ENCODE measurements at places on chromosomes 6 and 20. TPM values are rescaled to one million over a fixed set of nuclear protein-coding genes. Genes with fewer than 3 reads are reported as not detected.

Gene CLPSL1
- total RNA-seq = 6.0 TPM

DNA sequence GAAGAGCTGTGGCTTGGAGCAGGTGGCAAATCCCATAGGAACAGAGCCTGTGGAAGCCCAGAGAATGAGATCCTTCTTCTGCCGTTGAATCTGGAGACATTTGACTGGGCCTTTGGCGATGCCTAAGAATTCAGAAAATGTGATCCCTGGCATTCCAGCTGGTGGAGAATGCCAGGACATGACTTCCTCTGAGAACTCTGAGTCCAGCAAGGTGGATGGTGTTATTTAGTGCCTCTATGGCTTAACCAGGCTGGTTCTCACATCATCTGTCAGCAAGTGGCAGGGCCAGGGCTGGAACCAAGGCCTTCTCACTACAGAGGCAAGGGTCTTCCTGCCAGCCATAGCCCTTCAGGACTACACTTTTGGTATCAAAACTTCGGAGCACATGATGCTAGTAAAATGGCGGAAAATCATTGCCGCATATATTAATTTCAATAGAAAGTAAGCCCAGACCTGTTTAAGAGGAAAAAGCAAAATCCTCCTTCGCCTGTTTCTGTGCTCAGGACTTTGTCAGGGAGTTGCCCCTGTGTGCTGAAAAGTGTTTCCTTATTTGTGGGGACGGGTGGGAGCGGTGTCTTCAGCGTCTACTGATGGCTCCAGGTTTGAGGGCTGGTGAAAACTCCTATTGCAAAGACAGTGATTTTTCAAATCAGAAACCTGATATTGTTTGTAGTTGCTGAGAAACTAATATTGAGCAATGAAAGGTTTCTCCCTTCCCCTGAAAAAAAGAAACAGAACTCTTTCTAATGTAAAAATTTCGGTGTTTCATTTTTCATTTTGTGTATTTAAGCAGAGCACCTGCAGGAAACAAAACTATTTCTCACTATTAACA lies 23.9 kb downstream of the DUSP22 start:
- H3K36me3 ChIP-seq = no peaks in the 10 kb centered on the region
- H3K4me1 ChIP-seq = peaks cover 6% of the 10 kb centered on the region
- H3K27ac ChIP-seq = no peak overlapping the region
- H3K27me3 ChIP-seq = no peaks in the 10 kb centered on the region
- DNase-seq = no peak
- H3K4me3 ChIP-seq = no peak overlapping the region

DNA sequence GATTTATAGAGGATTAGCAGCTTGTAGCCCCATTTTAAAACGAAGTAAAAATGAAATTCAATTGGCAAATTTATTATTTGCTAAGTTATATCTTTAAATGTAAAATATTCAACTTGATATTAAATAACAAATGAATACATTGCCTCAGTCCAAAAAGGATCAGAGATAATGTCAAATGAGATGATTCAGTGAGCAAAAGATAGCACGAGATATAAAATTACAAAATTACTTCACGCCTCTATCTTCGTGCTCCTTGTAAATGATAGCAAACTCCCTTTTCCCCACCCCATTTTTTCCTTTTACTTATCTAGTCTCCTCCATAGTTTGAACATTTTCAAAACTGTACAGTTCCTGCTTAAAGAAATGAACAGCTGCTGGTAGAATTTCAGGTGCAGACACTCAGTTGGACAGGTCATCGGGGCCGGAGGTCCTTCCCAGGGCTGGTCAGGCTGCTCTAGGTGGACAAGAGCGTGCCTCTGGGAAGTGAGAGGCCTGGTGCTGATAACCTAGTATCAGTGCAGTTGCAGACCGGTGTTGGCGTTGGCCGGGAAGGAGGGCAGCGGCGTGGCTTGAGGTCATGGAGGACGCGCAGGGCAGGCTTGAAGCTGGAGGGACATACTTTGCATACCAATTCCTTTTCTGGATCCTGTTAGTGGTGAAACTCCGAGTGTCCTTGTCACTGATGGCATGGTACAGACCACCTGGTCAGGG lies 83.9 kb downstream of the CDC5L start:
- H3K27ac ChIP-seq = no peak overlapping the region
- no peak for DNase-seq
- H3K27me3 ChIP-seq = no peaks in the 10 kb centered on the region
- no peaks in the 10 kb centered on the region for H3K36me3 ChIP-seq
- H3K4me1 ChIP-seq = no peaks in the 10 kb centered on the region

DNA sequence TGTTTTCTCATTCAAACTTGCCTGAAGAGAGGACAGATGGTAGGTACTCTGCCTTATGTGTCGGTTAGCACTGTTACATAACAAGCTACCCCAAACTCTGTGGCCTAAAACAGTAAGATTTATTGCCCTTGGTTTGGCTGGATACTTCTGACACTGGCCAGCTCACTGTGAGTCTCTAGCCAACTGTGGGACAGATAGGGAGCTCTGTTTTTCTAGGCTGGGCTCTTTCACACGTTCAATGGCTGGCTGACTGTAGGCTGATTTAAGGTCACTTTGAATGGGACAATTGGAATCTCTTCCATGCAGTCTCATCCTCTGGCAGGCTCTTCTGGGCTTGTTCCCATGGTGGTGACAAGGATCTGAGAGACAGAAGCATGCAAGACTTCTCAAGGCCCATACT lies 39.4 kb upstream of the JAG1 start:
- no peak for DNase-seq
- H3K27me3 ChIP-seq = no peaks in the 10 kb centered on the region
- H3K4me3 ChIP-seq = no peak overlapping the region
- H3K36me3 ChIP-seq = no peaks in the 10 kb centered on the region
- H3K4me1 ChIP-seq = peaks cover 47% of the 10 kb centered on the region

DNA sequence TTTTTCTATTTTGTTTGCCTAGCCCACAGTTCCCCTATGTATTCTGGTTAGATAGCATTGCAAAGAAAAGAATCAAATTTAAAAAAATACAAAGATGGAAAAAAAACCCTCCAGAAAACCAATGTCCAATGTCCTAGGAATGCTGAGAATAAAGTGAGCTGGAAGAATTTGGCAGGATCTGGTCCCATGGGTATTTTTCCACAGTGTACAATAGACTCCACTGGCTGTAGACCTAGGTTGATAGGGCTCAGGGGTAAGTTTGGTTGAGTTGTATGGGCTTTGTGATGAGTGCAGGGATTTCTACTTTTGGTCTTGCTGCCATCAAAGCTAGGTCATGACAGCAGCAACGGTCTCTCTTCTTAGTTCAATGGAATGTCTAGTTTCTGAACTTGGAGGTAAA lies 41.5 kb downstream of the SLC22A2 start:
- no peaks in the 10 kb centered on the region for H3K4me1 ChIP-seq
- H3K4me3 ChIP-seq = no peak overlapping the region

GRCh38 chr6:84344005-84344404 lies 116.6 kb upstream of the CEP162 start:
- H3K4me3 ChIP-seq = no peak overlapping the region
- H3K4me1 ChIP-seq = no peaks in the 10 kb centered on the region
- no peak for DNase-seq
